ENCODE measurements at places on chromosomes 13 and 19. TPM values are rescaled to one million over a fixed set of nuclear protein-coding genes. Genes with fewer than 3 reads are reported as not detected.

CABP5 gene
- not detected for total RNA-seq

TBXA2R gene
- total RNA-seq = not detected

ZNF560 gene
- total RNA-seq = not detected

MEX3D gene
- 116 TPM for total RNA-seq

TEAD2 gene
- total RNA-seq = 33.7 TPM

- no peak for DNase-seq
These were observed at the start of gene HPN for GRCh38 chr19:35041548-35042055. Gene HPN (plus strand): TSS chr19:35041721. CDS start chr19:35042507, 786 bp downstream.

- no peak for DNase-seq
These were observed 85.7 kb downstream of the ZAR1L start for GRCh38 chr13:32229443-32229842.

- DNase-seq = peak; percentile 69
These were observed 78.4 kb downstream of the IRS2 start for GRCh38 chr13:109707742-109708617.

- DNase-seq = no peak
These were observed 528.6 kb downstream of the SUCLA2 start for GRCh38 chr13:47472516-47472915.

GRCh38 chr19:41872775-41873647, 4.1 kb upstream of the CD79A start:
- DNase-seq = peak; percentile 41

Data from SJSA1 (cell line).